ENCODE measurements at places on chromosomes 13 and 19. TPM values are rescaled to one million over a fixed set of nuclear protein-coding genes. Genes with fewer than 3 reads are reported as not detected.

The DEDD2 gene
- total RNA-seq, result 14.8 TPM

The UBE2S gene
- 324 TPM for total RNA-seq

The HSH2D gene
- not detected for total RNA-seq

The SHISA7 gene
- total RNA-seq, result not detected

The ZNF132 gene
- 6.4 TPM for total RNA-seq

The IFI30 gene
- 156 TPM for total RNA-seq

The GPR12 gene
- not detected for total RNA-seq

The KLK3 gene
- not detected for total RNA-seq

The BRCA2 gene
- 8.1 TPM for total RNA-seq

The ZNF14 gene
- total RNA-seq, result 3.0 TPM

The LILRA1 gene
- not detected for total RNA-seq

The RAB3D gene
- 0.37 TPM for total RNA-seq

The NLRP5 gene
- 1.3 TPM for total RNA-seq

The SIGLEC5 gene
- total RNA-seq, result not detected

The FAM216B gene
- total RNA-seq, result not detected

The SLC46A3 gene
- 2.5 TPM for total RNA-seq

The ERFL gene
- not detected for total RNA-seq

The VSTM1 gene
- total RNA-seq, result not detected

The SPRED3 gene
- total RNA-seq, result 1.4 TPM

The LRG1 gene
- total RNA-seq, result 0.43 TPM

The TUBB4A gene
- 9.2 TPM for total RNA-seq

The FPR3 gene
- 0.64 TPM for total RNA-seq

The ZDHHC20 gene
- 39.3 TPM for total RNA-seq

The KMT2B gene
- total RNA-seq, result 4.9 TPM

The GTF2F1 gene
- 48.4 TPM for total RNA-seq

The SMAD9 gene
- total RNA-seq, result 4.0 TPM

The CEBPA gene
- total RNA-seq, result 4.3 TPM

The BTBD2 gene
- total RNA-seq, result 37.6 TPM

The CBARP gene
- 1.2 TPM for total RNA-seq

The MPND gene
- total RNA-seq, result 2.9 TPM

The FBXO17 gene
- total RNA-seq, result 35.6 TPM

The JAK3 gene
- 0.37 TPM for total RNA-seq

The RASA3 gene
- total RNA-seq, result 7.1 TPM

The ZFP30 gene
- 15.2 TPM for total RNA-seq

The ZNF709 gene
- 0.81 TPM for total RNA-seq

The SOHLH2 gene
- total RNA-seq, result 0.33 TPM

The SHC2 gene
- total RNA-seq, result 1.4 TPM

The KIR2DL4 gene
- not detected for total RNA-seq

The KLK2 gene
- total RNA-seq, result not detected

The IGSF23 gene
- total RNA-seq, result not detected

The NPAS1 gene
- total RNA-seq, result not detected

The KIR2DL3 gene
- total RNA-seq, result not detected

The KCTD4 gene
- total RNA-seq, result not detected

The SHANK1 gene
- 2.2 TPM for total RNA-seq

The SRRM5 gene
- total RNA-seq, result not detected

The C2CD4C gene
- total RNA-seq, result 0.78 TPM

Data from H4 (cell line).